ENCODE measurements at places on chromosomes 3 and 15.

- no peak for DNase-seq
Observed at GRCh38 chr3:194001-194400, 2.6 kb upstream of the CHL1 start.

GRCh38 chr3:52243791-52244628 is 1.5 kb upstream of the PPM1M start:
- DNase-seq = peak; percentile 84

DNA sequence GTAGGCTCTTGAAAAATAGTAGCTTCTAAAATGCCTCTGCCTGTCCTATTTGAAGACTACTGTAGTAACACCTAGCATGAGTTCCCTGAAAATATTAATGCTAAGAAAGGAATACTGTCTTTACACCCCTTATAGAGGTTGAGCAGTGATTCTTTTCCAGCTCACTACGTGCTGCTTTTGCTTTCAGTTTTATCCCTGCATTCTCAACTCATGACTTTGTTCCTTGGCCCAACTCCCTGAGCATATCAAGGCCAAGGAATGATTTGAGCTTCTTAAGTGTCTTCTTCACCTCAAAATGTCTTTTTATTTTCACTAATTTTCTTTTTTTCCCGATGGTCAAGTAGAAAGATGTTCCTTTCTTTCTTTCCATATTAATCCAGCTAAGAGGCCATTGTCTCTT is 16.5 kb upstream of the P2RY13 start:
- no peak for DNase-seq

- DNase-seq = no peak
Observed at GRCh38 chr15:69298697-69299441, at the start of gene PAQR5. PAQR5 (plus strand) TSS chr15:69298912; CDS start chr15:69360081, 61,169 bp downstream.

DNA sequence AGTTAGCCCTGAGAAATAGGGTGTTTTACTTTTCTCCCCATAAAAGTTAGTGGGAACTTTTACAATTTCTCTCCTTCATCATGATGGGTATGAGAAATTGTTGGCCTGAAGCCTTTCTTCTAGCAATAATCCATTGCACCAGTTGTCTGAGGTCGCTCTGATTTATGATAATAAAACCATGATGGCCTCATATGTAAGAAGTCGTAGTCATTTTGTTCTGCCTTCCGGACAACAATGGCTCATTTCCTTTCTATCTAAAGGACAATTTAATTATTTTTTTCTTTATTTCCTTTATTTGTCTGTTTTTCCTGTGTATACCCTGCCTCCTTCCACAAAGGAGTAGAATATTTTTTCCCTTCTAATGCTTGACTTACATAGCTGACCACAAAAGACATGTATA is 31.6 kb upstream of the GNB4 start:
- no peak for DNase-seq

- no peak for DNase-seq
Observed at GRCh38 chr3:95710684-95711083, 1103.7 kb upstream of the EPHA6 start.
